ENCODE measurements at places on chromosomes 3 and 15.

DNA sequence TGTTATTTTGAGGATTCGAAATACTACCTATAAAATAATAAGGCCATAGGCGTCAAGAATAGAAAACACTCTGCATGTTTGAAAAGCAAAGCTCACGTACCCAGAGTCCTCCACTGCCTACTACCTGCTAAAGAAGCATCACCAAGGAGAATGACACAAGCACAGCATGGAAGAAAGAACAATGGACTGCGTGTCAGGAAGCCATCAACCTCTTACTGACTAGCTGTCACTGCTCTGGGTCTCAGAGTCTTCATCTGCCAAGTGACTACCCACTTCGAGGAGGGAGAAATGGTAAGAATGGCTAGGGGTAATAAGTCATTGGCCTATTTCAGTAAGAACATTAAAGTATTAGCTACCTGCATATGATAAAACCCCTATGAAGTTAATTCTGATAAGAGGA lies 49.4 kb downstream of the CLASP2 start:
- no peak for DNase-seq

GRCh38 chr3:101902041-101902440 lies 52.7 kb downstream of the NFKBIZ start:
- DNase-seq, result no peak

DNA sequence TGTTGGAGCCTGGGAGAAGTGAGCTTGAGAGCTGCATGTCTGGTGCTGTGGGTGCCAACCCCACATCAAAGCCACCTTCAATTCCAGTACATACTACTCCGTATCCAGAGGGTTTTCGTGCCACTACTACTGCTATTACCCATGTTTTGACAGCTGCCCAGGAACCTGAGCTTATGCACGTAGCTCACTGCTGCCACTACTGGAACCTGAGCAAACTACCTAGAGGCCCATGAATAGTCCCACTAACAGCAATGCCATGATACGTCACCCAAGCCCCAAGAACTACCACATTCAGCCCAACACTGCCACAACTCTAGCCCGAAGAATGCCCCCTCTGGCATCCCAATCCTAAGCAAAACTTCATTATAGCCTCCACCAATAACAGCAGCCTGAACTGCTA lies 215.2 kb upstream of the BCHE start:
- DNase-seq, result no peak

GRCh38 chr3:53464424-53464823 lies 30.0 kb upstream of the CACNA1D start:
- no peak for DNase-seq
